ENCODE measurements at places on chromosomes 6 and 20.

DNA sequence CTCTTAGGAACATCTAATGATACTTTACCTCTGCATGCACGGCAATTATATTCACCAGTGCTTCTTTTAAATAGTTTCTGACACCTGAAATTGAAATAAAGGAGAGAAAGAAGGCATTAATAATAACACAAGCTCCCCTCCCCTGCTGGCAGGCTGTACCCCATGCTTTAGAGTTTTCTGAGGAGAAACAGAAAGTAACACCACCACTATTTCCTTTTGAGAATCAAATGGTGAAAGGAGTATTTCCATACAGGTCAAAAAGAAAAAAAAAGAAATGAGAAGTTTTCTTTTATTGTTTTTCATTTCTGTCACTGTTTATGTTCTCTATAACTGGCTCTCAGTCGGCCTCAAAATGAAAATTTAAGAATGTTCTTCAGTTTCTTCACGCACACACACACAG, 108.1 kb downstream of the IRF4 start:
- no peak for DNase-seq

- no peak for DNase-seq
Observed at GRCh38 chr20:19908576-19908975, 108.6 kb upstream of the NAA20 start.

- DNase-seq, result no peak
Observed at GRCh38 chr6:130529569-130530149, 163.8 kb downstream of the TMEM200A start.

DNA sequence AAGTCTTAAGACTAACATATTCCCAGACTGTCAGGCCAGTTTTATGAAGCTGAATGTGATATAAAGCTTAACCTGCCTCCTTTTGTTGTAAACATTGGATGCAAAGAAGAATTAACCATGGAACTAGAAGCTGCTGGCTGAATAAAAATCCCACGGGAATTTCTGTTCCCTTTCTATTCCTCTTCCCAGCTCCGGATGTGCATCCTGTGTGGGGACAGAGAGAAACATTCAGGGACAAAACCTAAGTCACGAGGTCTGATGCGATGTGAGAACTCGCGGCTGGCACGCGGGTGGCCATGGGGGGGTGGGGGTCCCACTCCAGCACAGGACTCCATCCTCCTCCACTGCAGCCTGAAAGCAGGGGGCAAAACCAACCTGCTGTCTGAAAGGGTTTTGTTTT, 32.2 kb downstream of the RAMACL start:
- DNase-seq, result no peak

- peak; percentile 71 for DNase-seq
Observed at GRCh38 chr6:33161354-33162331, 30.6 kb downstream of the COL11A2 start.

- DNase-seq, result no peak
Observed at GRCh38 chr6:42131531-42131930, 10.9 kb downstream of the C6orf132 start.

- DNase-seq, result no peak
Observed at GRCh38 chr6:2129182-2129621, 116.2 kb downstream of the GMDS start.

DNA sequence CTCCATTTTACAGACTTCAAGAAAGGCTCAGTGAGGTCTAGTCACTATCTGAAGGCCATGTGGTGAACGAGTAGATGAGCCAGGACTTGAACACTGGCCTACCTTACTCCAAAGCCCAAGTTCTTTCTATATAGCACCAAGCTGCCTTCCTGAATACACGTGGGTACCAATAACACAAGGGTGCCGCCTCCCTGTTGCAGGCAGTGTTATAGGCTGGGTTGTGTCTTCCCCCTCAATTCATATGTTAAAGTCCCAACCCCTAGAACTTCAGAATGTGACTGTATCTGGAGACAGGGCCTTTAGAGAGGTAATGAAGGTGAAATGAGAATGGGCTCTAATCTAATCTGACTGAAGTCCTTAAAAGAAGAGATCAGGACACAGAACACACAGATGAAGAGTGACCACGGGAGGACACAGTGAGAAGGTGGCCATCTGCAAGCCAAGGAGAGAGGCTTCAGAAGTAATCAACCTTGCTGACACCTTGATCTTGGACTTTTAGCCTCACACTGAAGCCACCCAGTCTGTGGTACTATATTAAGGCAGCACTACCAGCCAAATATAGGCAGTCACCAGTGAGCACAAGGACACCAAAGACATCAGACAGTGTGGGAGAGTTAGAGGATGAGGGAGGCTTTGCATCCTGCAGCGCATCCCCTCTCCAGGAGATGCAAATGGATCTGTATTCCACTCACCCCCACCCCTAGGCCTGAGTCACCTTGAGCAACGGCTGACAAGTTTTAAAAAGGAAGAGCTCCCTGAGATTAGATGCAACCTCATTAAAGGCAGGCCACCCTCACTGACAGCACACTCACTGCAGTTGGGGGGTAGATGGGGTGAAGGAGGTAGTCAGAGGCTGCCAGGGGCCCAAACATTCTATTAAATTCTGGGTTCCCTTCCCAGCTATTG, 40.9 kb upstream of the LYRM2 start:
- DNase-seq, result no peak

DNA sequence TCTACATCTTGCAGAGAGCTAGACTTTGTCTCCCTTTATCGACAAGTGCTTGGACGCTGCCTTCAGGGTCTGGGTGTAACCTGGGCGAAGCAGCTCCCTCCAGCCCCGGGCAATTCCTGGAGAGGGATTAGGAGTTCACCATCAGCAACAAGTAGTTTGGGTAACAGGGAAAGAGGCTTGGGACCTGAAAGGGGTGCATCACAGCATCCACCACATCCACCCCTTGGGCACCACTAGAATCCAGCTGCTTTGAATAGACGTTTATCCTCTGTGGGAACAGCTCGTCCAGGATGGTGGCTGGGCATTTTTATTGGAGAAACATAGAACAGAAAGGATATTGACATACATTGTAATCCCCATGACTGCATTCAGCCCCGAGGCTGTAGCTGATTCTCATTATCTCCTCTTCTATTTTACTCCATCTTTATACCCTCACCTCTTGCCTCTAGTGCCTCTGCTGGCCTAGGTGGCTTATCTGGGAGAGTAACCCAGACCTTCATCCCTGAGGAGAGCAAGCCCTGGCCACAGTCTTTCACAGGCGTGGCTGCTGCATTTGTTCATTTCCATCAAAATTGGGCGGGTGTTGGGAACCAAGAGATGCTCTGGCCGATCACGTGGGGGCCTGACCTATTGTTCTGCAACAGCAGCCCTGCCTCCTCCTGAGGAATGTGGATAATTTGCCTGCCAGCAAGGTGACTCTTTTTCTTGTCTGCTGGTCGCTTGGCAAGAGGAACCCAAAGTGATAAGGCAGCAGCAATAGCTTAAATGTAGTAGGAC, 109.2 kb upstream of the RALGAPA2 start:
- DNase-seq, result no peak

- DNase-seq, result no peak
Observed at GRCh38 chr6:146423452-146423851, 120.2 kb upstream of the RAB32 start.

GRCh38 chr6:120303527-120303926, 954.0 kb upstream of the MAN1A1 start:
- no peak for DNase-seq

DNA sequence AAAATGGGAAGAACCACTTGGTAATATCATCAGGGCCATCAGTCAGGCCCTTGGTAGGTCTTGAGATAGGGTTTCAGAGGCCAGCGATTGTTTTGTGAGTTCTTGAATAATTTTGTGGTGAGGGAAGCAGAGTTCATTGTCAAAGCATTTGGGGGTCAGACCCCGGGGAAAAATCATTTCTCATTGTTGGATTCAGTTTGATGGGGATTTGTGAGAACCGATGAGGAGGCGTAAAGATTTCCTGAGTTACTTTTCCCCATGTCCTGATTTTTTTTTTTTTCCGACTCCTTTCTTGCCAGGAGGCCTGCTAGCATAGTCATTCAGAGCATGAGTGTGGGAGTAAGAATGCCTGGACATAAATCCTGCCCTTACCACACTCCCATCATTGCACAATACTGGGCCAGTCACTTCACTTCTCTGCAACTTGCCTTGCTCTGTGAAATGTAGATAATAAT, 60.3 kb downstream of the TSHZ2 start:
- DNase-seq, result no peak

- DNase-seq, result no peak
Observed at GRCh38 chr6:110116258-110116657, 63.2 kb downstream of the WASF1 start.

- DNase-seq, result no peak
Observed at GRCh38 chr6:134147034-134147533, 94.7 kb upstream of the SLC2A12 start.

- no peak for DNase-seq
Observed at GRCh38 chr6:46651006-46651405, 1.6 kb downstream of the CYP39A1 start.

DNA sequence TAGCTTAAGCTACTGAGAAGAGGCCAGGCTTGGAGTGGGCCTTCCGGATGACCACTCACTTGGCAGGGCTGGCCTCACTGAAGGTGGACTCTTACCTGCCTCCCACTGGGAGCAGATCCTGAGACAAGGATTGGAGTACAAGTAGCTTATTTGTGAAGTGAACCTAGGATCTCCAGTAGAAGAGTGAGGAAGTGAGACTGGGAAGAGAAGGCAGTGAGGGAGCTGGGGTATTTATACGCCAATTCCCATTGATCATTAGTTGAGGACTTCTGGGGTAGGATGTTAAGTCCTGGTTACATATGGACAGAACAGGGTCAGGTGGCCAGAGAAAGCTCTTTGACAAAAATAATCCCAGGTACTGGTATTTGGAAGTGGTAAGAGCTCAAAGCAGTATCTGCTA, 32.3 kb upstream of the RNF24 start:
- no peak for DNase-seq

GRCh38 chr6:13278991-13279390, 49.3 kb downstream of the TBC1D7 start:
- no peak for DNase-seq

DNA sequence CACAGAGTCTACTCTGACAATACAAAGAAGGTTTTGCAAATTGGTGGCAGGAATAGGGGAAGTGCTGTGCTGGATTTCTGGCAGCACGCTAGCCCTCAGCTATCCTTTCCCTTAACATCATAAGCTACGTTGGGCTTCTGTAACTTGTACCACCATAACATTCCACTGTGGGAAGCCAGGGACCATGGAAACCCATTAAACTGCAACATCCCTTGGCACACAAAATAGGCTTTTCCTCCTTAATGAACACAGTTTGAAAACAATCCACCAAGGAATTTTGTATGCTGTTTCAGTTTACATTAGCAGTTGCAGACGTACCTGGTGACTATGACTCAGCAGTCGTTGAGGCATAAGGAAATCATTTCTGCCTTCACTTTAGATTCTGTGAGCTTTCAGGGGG, 203.9 kb upstream of the RAB32 start:
- no peak for DNase-seq

GRCh38 chr6:31834367-31835250, 7.1 kb downstream of the HSPA1B start:
- peak; percentile 74 for DNase-seq
